ENCODE measurements at places on chromosomes 6 and 20.

- no peak for DNase-seq
Observed at GRCh38 chr6:93721386-93722048, 302.2 kb upstream of the EPHA7 start.

DNA sequence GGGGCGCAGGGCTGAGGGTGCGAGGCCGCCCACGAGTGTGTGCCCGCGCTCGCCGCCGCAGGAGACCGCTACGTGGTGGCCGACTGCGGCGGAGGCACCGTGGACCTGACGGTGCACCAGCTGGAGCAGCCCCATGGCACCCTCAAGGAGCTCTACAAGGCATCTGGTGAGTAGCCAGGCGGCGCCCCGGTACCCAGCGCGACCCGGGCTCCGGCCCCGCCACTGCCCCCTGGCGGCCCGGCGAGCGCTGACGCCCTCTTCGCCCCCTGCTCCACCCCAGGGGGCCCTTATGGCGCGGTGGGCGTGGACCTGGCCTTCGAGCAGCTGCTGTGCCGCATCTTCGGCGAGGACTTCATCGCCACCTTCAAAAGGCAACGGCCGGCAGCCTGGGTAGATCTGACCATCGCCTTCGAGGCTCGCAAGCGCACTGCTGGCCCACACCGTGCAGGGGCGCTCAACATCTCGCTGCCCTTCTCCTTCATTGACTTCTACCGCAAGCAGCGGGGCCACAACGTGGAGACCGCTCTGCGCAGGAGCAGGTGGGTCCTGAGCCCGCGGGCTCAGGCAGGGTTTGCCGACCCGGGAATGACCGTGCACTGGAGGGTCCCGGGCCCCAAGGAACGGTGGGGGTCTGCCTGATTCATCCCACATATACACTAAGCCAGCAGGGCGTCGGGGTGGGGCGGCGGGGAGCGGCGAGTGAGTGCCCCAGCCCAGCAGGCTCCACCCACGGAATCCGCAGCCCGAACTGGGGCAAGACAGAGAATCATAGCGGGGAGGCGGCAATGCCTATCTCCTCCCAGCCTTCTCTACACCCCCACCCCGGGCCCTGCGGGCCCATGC is 17.4 kb downstream of the HSPA12B start:
- DNase-seq: no peak

DNA sequence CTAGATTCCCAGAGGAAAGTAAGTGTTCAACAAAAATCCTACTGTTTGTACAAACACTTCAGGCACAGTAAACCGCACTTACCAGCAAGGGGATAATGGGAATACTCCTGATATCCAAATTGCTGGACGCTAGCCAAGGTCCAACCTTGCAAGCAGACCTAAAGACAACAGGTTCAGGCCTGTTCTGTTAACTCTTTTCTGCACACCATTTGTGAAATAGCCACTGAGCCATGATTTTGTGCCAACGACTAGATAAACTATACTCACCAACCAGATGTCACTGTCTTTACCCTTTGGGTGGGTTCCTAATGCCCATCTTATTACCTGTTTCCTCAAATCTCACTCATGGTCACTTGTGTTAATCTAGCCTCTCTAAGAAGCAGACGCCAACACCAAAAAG is 43.5 kb downstream of the GOPC start:
- DNase-seq: no peak

DNA sequence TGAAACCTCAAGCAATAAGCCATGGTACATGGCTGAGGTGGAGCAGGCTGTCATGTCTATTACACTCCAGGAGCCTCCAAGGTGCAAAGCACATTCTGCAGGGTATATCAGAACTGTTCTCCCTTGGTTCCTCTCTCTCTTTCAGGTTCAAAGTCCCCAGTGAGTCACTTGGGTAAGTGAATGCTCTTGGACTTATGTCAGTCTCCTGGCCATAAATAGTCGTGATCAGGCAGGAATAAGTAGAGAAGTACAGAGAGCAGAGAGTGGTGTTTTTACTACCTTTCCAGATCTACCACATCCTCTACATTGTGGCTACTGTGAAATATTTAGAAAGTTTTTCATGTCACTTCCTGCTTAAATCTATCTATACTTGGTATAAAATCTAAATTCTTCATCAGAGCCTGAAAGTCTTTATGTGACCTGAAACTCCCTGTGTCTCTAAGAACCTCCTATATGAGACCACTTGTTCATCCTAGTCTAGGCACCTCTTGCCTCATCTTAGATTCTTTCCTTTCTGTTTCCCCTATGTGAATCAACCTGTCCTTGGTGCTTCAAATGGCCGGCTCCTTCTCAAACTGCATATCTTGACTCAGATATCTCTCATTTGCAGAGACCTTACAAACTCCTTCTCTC is 1077.6 kb upstream of the MAP3K7 start:
- no peak for DNase-seq

DNA sequence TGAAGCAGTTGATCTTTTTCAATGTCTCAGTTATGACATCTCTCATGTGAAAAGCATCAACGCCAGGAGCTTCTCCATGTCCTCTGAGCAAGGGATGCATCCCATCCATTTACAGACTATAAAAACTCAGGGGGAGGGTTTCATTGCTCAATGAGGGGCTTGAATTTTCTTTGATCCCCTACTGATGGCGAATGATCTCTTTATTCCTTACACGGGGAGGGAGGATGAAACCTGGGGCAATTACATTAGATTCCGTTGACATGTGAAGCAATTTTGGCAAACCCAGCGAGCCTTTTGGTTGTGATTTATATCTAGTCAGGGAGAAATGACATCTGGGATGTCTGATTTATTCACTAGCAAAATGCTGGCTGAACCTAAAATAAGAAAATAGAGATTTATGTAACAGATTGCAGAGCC is 268.9 kb downstream of the HIVEP2 start:
- DNase-seq: no peak

DNA sequence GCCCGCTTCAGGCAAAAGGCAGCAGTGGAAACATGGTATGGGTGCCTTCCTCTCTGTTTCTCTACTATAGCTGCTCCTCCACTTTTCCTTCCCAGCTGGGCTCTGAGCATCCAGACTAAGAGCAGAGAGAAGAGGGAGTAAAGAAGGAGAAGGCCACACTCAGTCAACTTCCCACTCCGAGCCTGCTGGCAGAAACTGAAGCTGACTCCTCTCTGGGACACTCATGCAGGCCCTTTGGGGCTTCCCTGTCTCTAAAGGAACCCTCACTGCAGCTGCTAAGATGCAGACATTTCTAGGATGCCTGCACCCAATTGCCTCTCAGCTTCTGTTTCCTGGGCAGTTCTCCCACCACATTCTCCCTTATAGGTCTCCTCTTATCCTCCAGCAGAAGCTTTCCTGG is 88.9 kb downstream of the FRK start:
- no peak for DNase-seq

All from effector CD4-positive, alpha-beta T cell (primary cell).